ENCODE measurements at places on chromosomes 1 and 21.

GRCh38 chr1:30847358-30847972 lies 61.1 kb downstream of the SDC3 start:
- no peak for DNase-seq

- no peak for DNase-seq
Measured at GRCh38 chr1:3064296-3064850, 4.6 kb upstream of the PRDM16 start.

DNA sequence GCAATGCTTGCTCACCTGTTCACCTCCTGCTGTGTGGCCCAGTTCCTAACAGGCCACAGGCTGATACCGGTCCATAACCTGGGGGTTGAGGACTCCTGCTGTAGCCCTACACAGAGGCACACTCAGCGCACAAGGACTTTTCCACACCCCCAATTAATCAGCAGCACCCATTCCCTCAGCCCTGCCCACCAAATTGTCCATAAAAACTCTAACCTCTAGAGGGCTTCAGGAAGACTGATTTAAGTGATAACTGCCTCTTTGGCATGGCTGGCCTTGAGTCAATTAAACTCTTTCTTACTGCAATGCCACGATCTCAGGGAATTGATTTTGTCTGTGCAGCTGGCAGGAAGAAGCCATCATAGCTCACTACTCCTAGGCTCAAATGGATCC lies 71.3 kb upstream of the MUTYH start:
- no peak for DNase-seq

DNA sequence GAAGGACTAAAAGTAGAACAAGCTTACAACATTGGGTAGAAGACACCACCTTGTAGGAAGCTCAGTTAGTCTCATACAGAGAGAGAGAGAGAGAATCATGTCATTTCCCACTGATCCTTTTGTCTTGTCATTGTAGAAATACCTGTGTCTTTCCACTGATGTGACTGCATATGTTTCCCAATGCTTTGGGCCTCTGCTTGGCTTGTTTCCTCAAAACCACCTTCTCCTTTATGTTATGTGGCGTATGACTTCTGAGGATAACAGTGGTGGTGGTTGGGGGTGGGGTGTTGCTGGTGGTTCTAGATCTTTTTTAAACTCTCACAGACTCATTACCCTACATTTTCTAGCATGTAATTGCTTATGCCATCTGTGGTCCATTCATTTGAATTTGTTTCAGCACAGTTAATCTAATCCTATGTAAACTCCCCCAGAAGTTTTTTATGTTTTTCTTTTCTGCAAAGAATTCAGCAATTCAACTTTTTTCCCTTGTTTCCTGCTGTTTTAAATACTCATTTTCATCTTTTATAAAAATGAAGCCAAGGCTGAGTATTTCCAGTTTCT lies 9.3 kb downstream of the RGL1 start:
- DNase-seq = no peak

DNA sequence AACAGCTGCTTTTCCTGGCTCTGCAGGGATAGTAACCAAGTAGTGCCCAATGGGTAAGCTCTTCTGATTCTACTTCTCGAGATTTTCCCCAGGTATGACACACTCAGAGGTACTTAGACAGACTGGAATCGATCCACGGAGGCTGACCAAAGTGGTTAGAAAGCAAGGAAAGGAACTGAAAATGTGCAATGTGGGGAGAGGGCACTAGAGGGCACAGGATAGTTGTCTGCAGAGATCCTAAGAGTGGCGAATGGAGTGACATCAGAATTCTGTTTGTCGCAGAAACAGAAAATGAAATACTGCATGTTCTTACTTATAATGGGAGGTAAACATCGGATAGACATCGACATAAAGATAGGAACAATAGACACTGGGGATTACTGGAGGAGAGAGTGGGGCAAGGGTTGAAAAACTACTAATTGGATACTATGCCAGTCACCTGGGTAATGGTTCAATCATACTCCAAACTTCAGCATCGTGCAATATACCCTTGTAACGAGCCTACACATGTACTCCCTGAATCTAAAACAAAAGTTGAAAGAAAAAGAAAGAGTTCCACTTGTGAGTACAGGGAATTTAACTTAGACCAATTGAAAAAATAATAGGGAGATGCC lies 23.3 kb downstream of the CYP2J2 start:
- DNase-seq = peak; percentile 14
